Lung (tissue), 17 donors: ENCODE measurements at places on chromosomes 7 and 10. TPM values are rescaled to one million over a fixed set of nuclear protein-coding genes. Genes with fewer than 3 reads are reported as not detected.

Gene ANKRD61
- total RNA-seq = not detected

DNA sequence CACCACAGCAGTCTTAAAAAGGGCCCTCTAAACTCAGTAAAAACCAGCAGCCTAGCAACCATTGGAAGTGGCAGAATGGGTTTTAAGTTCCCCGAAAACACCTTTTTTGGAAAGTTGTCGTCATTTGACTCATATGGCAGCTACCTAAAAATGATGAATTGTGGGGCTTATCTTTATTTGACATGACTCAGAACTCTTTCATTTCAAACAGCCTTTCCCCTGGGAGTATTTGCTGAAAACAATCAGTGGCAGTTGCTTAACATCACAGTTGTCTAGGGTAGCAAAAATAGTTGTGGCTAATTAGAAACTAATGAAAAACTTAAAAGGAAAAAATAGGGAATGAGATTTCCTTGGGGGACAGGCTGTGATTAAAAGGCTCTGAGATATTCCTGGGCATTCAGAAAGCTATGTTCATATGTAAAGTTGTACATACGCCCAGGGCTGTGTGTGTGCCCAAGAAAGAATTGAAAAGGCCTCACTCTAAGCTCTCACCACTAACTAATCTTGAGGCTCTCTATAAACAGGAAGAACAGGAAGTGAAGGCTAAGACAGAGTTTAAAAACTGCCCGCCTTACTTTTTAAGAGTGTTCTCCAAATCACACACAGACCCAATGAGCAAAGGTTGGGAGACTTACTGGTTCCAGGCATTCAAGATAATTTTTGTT, 81.7 kb upstream of the HECTD2 start:
- DNase-seq = no peak
- no peaks in the 10 kb centered on the region for H3K27me3 ChIP-seq
- H3K4me3 ChIP-seq = no peak overlapping the region
- no peak overlapping the region for H3K27ac ChIP-seq
- no peaks in the 10 kb centered on the region for H3K36me3 ChIP-seq

Gene EN2
- total RNA-seq = 0.06 TPM

DNA sequence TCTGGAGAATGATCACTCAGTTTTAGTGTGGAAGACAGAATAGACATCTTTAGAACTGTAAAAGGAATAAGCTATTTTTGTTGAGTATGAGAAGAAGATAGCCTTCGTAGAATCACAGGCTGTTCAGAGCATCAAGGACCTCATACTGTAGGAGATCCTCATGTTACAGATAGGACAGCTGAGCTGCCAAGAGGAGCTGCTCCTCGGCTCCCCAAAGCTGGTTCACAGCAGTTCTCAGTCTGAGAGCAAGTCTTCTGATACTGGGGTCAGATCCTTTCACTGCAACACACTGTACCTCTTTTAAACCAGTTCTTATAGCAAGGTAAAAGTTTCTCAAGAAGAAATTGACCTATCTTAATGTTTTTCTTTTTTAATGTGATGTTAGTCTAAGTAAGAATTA, 17.1 kb downstream of the CCNY start:
- H3K27ac ChIP-seq = no peak overlapping the region
- no peaks in the 10 kb centered on the region for H3K36me3 ChIP-seq
- H3K4me3 ChIP-seq = no peak overlapping the region
- DNase-seq = no peak
- H3K4me1 ChIP-seq = peaks cover 27% of the 10 kb centered on the region

GRCh38 chr7:86925221-86925620, 134.2 kb downstream of the ELAPOR2 start:
- H3K4me3 ChIP-seq = no peak overlapping the region
- no peaks in the 10 kb centered on the region for H3K36me3 ChIP-seq
- no peak for DNase-seq
- H3K27ac ChIP-seq = no peak overlapping the region
- no peaks in the 10 kb centered on the region for H3K27me3 ChIP-seq

Gene LIPJ
- total RNA-seq = 0.14 TPM

DNA sequence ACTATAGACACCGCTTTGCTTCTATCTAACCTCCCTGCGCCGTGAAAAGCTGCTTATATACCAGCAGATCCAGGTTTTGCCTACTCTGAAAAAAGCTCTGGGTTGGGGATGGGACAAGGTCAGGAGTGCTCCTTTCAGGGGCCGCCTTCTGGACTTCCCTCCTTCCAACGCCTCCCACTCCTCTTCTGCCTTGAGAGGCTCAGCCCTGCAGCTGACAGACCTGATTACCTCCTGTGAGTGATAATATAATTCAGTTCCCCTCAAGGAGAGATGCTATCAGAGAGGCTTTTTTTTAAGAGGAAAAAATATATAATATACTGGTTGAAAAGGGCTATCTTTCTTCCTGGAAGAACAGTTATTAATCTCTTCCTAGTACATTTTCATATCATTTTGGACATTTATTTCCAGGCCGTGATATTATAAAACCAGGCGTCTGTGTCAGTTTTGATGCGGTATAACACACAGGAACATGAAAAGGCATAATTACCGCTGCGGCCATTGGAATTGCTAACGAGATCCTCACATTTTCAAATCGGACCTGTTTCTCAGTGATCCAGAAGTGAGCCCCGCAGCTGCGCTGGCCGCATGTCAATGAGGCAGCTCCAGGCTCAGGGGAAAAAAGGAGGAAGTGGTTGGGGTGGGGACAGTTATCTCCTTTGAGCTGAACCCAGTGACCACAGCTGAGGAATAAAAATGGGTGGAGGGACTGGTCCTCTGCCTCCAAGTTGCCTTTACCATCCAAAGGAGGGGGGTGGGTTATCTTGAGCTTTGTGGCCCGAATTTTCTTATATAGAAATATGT, 457.1 kb downstream of the TYW1 start:
- no peak overlapping the region for H3K27ac ChIP-seq
- no peak overlapping the region for H3K4me3 ChIP-seq
- no peaks in the 10 kb centered on the region for H3K4me1 ChIP-seq
- H3K36me3 ChIP-seq = no peaks in the 10 kb centered on the region
- DNase-seq = no peak
- H3K27me3 ChIP-seq = peaks cover 9% of the 10 kb centered on the region

- H3K36me3 ChIP-seq = no peaks in the 10 kb centered on the region
- peak overlapping the region; percentile 86 for H3K27ac ChIP-seq
- no peaks in the 10 kb centered on the region for H3K27me3 ChIP-seq
- no peak for DNase-seq
Measured at GRCh38 chr7:101084865-101085161, 468 bp upstream of the TRIM56 start.

Gene POU6F2
- total RNA-seq = not detected

DNA sequence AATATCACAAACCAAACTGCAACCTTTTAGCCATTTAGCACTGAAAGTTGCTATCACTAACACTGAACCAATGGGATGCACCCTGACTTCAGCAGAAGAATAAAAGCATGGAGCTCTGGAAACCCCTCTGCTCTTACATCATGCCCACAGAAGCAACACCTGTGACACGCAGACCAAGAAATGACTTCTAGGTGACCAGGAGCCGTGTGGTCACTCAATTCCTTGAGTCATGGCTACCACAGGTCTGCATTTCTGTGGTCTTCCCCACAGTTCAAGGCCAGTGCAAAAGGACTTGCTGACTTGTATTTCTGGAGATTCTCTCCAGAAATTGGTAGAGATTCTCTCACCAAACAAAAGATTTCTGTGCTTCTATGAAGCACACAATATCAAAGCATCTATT, 38.3 kb downstream of the NRCAM start:
- H3K27ac ChIP-seq = no peak overlapping the region
- H3K36me3 ChIP-seq = no peaks in the 10 kb centered on the region
- DNase-seq = no peak
- H3K27me3 ChIP-seq = no peaks in the 10 kb centered on the region
- no peaks in the 10 kb centered on the region for H3K4me1 ChIP-seq

Gene MRPS17
- total RNA-seq = 6.4 TPM

- no peaks in the 10 kb centered on the region for H3K4me1 ChIP-seq
- no peak for DNase-seq
- H3K4me3 ChIP-seq = no peak overlapping the region
Measured at GRCh38 chr10:25162391-25162790, 12.4 kb upstream of the GPR158 start.

GRCh38 chr7:43495572-43495971, 87.3 kb upstream of the STK17A start:
- no peak overlapping the region for H3K27ac ChIP-seq
- no peaks in the 10 kb centered on the region for H3K36me3 ChIP-seq
- H3K4me1 ChIP-seq = no peaks in the 10 kb centered on the region
- H3K27me3 ChIP-seq = no peaks in the 10 kb centered on the region
- no peak for DNase-seq
- H3K4me3 ChIP-seq = no peak overlapping the region

DNA sequence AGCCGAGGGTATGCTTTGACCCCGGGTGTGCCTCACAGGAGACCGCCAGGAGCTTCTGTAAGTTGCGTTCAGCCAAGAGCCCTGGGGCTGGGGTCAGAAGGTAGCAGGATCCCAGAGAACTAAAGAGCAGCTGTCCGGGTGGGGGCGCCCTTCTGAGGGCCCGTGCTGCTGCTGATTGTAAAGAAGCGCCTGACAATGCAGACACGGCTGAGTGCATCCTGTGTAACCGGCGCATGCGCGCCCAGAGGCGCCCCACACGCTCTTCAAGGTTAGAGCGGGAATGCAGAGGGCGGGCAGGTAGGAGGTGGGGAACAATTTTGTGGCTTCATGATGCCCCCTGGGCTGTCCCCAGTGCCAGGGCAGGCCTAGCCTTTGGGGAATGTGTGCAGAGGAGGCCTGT, 210.2 kb upstream of the CTBP2 start:
- no peak for DNase-seq
- H3K27ac ChIP-seq = no peak overlapping the region
- no peaks in the 10 kb centered on the region for H3K4me1 ChIP-seq

DNA sequence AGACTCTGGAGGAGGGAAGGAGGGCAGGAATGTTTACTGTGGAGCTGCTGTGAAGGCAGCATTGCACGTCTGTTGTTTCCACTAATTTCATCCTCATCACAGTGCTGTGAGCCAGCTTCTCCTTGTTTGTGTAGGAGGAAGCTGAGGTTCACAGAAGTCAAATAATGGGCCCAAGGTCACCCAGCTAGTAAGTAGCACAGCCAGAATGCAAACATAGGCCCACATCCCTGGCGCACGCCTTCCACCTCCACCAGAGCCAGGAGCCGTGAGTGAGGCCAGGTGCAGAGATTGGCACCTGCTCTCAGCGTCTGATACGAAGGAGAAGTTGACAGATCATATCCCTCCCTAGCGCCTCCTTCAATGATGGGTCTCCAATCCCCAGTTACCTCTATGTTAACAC, 93.6 kb downstream of the HTR5A start:
- H3K27ac ChIP-seq = no peak overlapping the region
- no peak overlapping the region for H3K4me3 ChIP-seq
- H3K4me1 ChIP-seq = no peaks in the 10 kb centered on the region
- H3K27me3 ChIP-seq = no peaks in the 10 kb centered on the region
- no peaks in the 10 kb centered on the region for H3K36me3 ChIP-seq

Gene GIMAP8
- 25.0 TPM for total RNA-seq

Gene KLF14
- total RNA-seq = 0.31 TPM

Gene CNPY1
- total RNA-seq = not detected

- peak within 1 kb of the TSS; percentile 51 for H3K4me3 ChIP-seq
- no peaks in the 10 kb centered on the region for H3K36me3 ChIP-seq
- H3K27me3 ChIP-seq = no peaks in the 10 kb centered on the region
- peak within 1 kb of the TSS; percentile 71 for H3K27ac ChIP-seq
Measured at GRCh38 chr7:94394437-94395140, at the start of gene COL1A2. Gene COL1A2, plus strand, starts transcription at chr7:94394895. Its CDS starts 137 bp downstream, at chr7:94395032.

DNA sequence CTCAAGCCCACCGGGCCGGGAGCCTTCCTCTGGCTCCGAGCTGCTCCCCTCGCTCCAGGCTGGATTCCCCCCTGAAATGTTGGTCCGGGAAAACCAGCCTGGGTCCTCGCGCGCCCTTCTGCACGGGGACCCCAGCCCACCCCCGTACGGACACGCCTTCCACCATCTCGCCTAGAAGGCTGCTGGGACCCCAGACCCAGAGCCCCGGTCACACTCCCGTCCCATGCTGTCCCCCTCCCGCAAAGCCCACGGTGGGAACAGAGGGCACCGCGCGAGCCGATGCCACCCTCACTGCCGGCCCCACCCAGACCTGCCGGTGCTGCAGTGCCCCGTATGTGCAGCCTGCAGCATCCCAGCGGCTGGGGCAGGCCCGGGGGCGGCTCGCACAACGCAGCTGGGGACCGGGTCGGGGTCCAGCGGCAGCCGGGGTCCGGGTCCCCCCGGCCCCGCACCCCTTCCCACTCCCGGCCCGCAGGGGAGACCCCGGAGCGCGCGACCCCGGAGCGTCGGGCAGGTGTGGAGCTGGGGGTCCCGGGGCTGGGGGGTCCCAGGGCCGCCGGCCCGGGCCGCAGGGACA, 871 bp downstream of the SPOCK2 start:
- H3K27ac ChIP-seq = peak overlapping the region; percentile 47
- no peak for DNase-seq
- H3K4me1 ChIP-seq = no peaks in the 10 kb centered on the region
- H3K4me3 ChIP-seq = peak overlapping the region; percentile 33
- H3K36me3 ChIP-seq = no peaks in the 10 kb centered on the region

- no peak overlapping the region for H3K4me3 ChIP-seq
- H3K27me3 ChIP-seq = no peaks in the 10 kb centered on the region
- no peak overlapping the region for H3K27ac ChIP-seq
- no peaks in the 10 kb centered on the region for H3K36me3 ChIP-seq
- DNase-seq = no peak
Measured at GRCh38 chr7:69277366-69277765, 320.9 kb upstream of the AUTS2 start.

GRCh38 chr7:1323178-1324027, 90.7 kb downstream of the UNCX start:
- no peak overlapping the region for H3K27ac ChIP-seq
- peaks cover 22% of the 10 kb centered on the region for H3K4me1 ChIP-seq
- no peaks in the 10 kb centered on the region for H3K36me3 ChIP-seq
- DNase-seq = no peak

DNA sequence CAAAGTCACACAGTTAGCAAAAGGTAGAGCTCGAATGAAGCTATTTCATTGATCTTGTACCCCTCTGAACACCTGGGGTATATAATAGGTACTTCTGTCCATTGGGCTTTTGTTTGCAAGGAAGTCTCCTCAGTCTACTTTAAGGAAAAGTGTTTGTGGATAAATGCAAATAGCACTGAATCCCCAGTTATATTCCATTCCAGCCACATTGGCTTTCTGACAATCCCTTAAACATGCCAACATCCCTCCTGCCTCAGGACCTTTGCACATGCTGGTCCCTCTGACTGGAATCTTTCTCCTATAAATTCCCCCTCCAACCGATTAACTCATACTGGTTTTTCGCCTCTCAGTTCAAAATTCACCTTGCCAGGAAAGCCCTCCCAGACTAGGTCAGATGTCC, 17.1 kb downstream of the DUSP5 start:
- peaks cover 19% of the 10 kb centered on the region for H3K4me1 ChIP-seq
- no peak overlapping the region for H3K27ac ChIP-seq
- H3K4me3 ChIP-seq = no peak overlapping the region
- no peak for DNase-seq
- no peaks in the 10 kb centered on the region for H3K27me3 ChIP-seq

Gene DLX6
- total RNA-seq = not detected

GRCh38 chr10:119115926-119116325, 12.0 kb downstream of the DENND10 start:
- H3K4me1 ChIP-seq = no peaks in the 10 kb centered on the region
- no peak overlapping the region for H3K27ac ChIP-seq
- H3K27me3 ChIP-seq = no peaks in the 10 kb centered on the region

GRCh38 chr10:78029269-78030226, at the start of gene POLR3A:
Gene POLR3A, minus strand, starts transcription at chr10:78029515. Its CDS starts 108 bp downstream, at chr10:78029407.
- H3K27ac ChIP-seq = peak within 1 kb of the TSS; percentile 70
- no peaks in the 10 kb centered on the region for H3K27me3 ChIP-seq

- no peak overlapping the region for H3K27ac ChIP-seq
- no peaks in the 10 kb centered on the region for H3K36me3 ChIP-seq
- H3K4me3 ChIP-seq = no peak overlapping the region
- DNase-seq = no peak
- H3K4me1 ChIP-seq = peaks cover 6% of the 10 kb centered on the region
Measured at GRCh38 chr7:138470391-138471157, 10.5 kb downstream of the TRIM24 start.

Gene SH3PXD2A
- 47.6 TPM for total RNA-seq
